Activated T-helper 17 cell treated with anti-CD3 and anti-CD28 coated beads, Interleukin-2, amount 50 U/mL, for 72 hours (primary cell): ENCODE measurements at places on chromosomes 1 and 21. TPM values are rescaled to one million over a fixed set of nuclear protein-coding genes. Genes with fewer than 3 reads are reported as not detected.

Gene ECM1
- 2.0 TPM for total RNA-seq

Gene ABCD3
- total RNA-seq: 18.8 TPM

DNA sequence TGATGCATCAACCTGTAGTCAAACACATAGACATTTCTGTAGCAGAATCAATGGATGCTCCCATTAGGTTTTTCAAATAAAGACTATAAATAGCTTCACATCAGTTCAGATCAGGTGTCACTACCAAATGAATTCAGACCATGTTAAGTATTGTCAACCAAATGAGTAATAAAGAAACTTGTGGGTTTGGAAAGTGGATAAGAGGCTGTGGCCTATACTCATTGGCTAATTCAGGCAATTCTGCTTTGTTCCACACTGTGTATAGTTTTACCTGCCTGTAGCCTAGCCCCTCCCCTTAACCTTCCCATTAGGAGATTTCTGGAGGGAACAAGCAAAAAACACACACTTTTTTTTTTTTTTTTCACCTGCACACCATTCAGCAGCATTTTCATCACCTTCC is 321.2 kb downstream of the HLX start:
- ATAC-seq: peak; percentile 60

DNA sequence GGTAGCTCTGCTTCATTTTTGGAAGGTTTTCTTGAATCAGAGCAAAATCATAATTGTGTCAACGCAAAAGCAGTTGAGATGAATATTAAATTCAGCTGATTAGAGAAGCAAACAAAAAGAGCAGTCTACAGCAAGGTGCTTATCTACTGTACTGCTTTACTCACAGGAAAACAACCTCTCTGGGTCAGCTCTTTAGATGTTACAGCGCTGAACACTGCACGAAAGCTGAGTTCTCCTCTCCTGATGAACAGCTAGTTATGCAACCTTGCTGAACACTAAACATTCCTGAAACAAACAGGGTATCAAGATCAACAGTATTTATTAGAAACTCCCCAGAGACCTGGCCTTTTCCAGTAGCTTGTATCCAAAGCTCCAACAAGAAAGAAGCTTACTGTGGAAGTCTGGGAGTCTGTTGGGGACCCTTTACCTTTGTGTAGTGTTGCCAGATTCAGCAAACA is 41.3 kb downstream of the TBCE start:
- no peak for ATAC-seq
